Endodermal cell (in vitro differentiated cells): ENCODE measurements at places on chromosomes 6 and 20. TPM values are rescaled to one million over a fixed set of nuclear protein-coding genes. Genes with fewer than 3 reads are reported as not detected.

DNA sequence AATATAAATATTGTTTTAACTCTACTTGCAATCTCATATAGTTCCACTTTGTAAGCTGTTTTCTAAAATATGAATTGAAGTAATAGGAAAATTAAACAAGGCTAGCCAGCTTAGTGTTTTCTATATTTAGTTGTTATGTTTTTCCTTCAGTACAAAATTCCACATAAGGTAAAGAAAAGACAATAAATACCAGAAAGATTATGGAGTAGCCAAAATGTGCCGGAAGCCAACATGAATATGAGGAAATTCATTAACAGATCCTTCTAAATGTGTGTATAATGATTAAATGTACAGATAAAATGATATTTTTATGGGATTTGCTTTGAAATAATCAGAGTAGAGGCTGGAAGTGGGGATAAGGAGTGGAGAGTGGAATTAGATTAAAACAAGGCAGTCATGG lies 52.5 kb upstream of the COL21A1 start:
- no peak overlapping the region for H3K4me3 ChIP-seq
- no peaks in the 10 kb centered on the region for H3K36me3 ChIP-seq
- H3K27me3 ChIP-seq: no peaks in the 10 kb centered on the region
- no peak for DNase-seq
- H3K27ac ChIP-seq: no peak overlapping the region

- H3K27me3 ChIP-seq: no peaks in the 10 kb centered on the region
- no peak overlapping the region for H3K27ac ChIP-seq
- peaks cover 16% of the 10 kb centered on the region for H3K4me1 ChIP-seq
- DNase-seq: no peak
- H3K4me3 ChIP-seq: peak overlapping the region; percentile 87
Observed at GRCh38 chr6:10587656-10588406, 66.7 kb downstream of the GCNT2 start.

DNA sequence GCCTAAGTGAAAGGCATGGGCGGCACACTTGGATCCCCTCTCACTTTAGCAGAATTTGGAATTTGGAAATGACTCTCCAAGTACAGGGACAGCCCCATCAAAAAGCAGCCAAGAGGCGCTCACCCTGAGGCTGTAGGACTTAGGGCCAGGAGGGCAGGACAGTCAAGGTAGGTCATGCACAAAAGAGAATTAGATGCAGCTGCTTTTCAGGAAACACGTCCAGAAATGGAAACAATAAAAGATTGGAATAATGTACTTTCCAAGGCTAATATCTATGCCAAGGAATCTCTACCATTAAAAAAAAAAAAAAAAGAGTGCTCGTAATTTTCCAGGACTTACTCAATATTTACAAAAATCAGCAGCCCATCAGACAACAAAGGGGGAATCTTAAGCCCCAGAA lies 19.9 kb downstream of the PREP start:
- peaks cover 4% of the 10 kb centered on the region for H3K4me1 ChIP-seq
- no peak overlapping the region for H3K4me3 ChIP-seq
- DNase-seq: no peak
- H3K27me3 ChIP-seq: no peaks in the 10 kb centered on the region
- H3K36me3 ChIP-seq: peaks cover 16% of the 10 kb centered on the region

DNA sequence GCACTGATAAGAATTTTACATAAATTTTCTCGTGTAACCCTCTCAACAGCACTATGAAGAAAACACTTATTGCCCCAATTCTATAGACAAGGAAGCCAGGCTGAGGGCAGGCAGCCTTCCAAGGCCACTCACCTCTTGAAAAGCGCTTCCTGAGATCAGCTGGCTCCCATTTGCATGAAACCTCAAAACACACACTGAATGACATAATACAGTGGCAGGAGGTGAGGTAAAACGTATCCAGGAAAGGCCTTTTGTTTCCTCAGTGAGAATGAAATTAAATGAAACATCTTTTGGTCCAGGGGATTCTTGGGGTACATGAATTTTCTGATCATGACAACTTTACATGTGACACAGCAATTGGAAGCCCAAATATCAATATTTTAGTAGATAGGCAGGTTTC lies 112.5 kb downstream of the WDR27 start:
- no peaks in the 10 kb centered on the region for H3K4me1 ChIP-seq
- no peak overlapping the region for H3K27ac ChIP-seq
- H3K4me3 ChIP-seq: no peak overlapping the region
- peaks cover 15% of the 10 kb centered on the region for H3K36me3 ChIP-seq
- no peaks in the 10 kb centered on the region for H3K27me3 ChIP-seq
- no peak for DNase-seq

- no peaks in the 10 kb centered on the region for H3K27me3 ChIP-seq
- H3K4me1 ChIP-seq: no peaks in the 10 kb centered on the region
- no peak overlapping the region for H3K4me3 ChIP-seq
Observed at GRCh38 chr6:57432919-57433684, 115.7 kb downstream of the PRIM2 start.

GRCh38 chr6:36656441-36656840 lies 22.1 kb upstream of the CDKN1A start:
- H3K27me3 ChIP-seq: peaks cover 63% of the 10 kb centered on the region
- no peak for DNase-seq
- H3K36me3 ChIP-seq: no peaks in the 10 kb centered on the region

GRCh38 chr6:30782425-30783014 lies 38.2 kb upstream of the IER3 start:
- no peak overlapping the region for H3K4me3 ChIP-seq
- no peak overlapping the region for H3K27ac ChIP-seq
- no peaks in the 10 kb centered on the region for H3K27me3 ChIP-seq
- no peak for DNase-seq

GRCh38 chr6:34066218-34066571 lies 79.7 kb downstream of the GRM4 start:
- no peaks in the 10 kb centered on the region for H3K27me3 ChIP-seq
- H3K27ac ChIP-seq: no peak overlapping the region
- DNase-seq: no peak
- H3K4me1 ChIP-seq: no peaks in the 10 kb centered on the region
- no peaks in the 10 kb centered on the region for H3K36me3 ChIP-seq

DNA sequence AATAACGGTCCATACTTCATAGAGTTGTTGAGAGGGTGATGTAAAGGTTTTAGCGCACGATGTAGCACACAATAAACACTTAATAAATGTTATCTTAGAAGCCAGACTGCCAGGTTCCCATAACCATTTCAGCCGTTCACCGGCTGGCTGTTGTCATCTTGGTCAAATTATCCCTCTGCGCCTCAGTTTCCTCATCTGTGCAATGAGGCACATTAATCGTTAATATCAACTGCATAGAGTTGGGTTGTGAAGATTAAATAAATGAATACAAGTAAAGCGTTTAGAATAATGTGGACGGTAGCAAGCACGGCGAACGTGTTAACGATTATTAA lies 432 bp upstream of the PSMF1 start:
- H3K36me3 ChIP-seq: no peaks in the 10 kb centered on the region
- DNase-seq: no peak
- peaks cover 4% of the 10 kb centered on the region for H3K4me1 ChIP-seq
- peak overlapping the region; percentile 96 for H3K4me3 ChIP-seq
- no peaks in the 10 kb centered on the region for H3K27me3 ChIP-seq

DNA sequence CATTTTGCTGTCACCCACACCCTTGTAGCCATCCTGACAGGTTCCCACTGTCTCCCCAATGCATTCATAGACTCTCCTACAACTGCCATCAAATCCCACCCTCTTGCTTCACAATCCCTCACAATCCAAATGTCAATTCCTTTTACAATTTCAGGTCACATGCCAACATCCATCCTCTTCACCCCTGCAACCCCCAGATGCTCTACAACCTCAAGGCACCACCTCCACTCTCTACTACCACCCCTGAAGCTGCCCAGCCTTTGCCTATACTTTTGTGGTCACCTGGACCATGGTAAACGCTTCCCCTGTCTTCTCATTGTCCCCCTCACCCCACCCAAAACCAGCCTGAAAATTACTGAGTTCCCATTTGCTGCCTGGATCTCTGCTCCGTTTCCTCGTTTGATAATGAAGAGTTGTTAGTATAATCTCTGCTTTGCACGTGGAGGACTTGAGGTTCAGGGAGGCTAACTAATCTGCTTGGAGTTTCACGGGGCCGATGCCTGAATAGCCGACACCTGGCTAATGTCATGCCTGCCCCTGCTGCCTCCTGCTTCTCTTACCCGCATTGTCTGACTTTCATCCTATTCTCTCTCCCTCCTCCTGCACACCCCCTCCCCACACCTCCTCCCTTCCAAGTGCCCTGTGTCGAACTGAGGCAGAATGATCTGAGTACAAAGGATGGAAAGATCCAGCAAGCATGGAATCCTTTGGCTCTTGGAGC lies 82.4 kb upstream of the TOX2 start:
- H3K4me1 ChIP-seq: no peaks in the 10 kb centered on the region
- H3K27me3 ChIP-seq: no peaks in the 10 kb centered on the region
- H3K36me3 ChIP-seq: no peaks in the 10 kb centered on the region
- H3K27ac ChIP-seq: no peak overlapping the region
- no peak overlapping the region for H3K4me3 ChIP-seq

DNA sequence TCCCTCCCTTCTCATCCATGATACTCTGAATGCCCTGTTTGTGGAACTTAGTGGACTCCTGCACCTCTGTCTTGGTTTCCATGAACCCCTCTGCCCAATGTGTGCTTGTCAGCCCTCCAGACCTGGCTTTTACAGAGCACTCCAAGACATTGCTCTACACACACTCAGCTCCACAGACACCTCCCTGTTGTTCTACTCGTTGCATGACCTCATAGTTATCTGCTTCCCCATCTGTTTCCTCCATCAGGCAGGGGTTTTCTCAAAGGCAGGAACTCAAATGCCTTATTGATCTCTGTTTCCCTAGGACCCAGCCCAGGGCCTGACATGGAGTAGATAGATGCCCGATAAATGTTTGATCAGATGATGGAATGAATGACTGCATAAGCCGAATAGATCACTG lies 13.3 kb downstream of the PLCG1 start:
- DNase-seq: no peak
- no peaks in the 10 kb centered on the region for H3K27me3 ChIP-seq
- no peaks in the 10 kb centered on the region for H3K4me1 ChIP-seq
- H3K27ac ChIP-seq: no peak overlapping the region
- no peak overlapping the region for H3K4me3 ChIP-seq

DNA sequence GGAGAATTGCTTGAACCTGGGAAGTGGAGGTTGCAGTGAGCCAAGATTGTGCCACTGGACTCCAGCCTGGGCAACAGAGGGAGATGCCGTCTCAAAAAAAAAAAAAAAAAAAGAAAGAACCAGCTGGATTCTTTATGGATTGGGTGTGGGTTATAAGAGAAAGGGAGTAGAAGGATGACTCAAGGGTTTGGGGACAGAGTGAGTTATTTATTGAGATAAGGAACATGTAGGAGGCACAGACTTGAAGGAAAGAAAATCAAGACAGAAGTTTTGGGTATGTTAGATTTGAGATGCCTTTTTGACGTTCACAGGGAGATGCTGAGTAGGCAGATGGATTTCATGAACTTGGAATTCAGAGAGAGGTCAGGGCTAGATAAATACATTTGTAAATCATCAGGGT lies 47.6 kb downstream of the KIZ start:
- no peak for DNase-seq
- no peaks in the 10 kb centered on the region for H3K36me3 ChIP-seq
- no peak overlapping the region for H3K27ac ChIP-seq
- no peaks in the 10 kb centered on the region for H3K27me3 ChIP-seq
- no peak overlapping the region for H3K4me3 ChIP-seq
- H3K4me1 ChIP-seq: no peaks in the 10 kb centered on the region

- H3K27me3 ChIP-seq: no peaks in the 10 kb centered on the region
- H3K4me3 ChIP-seq: no peak overlapping the region
- peaks cover 24% of the 10 kb centered on the region for H3K4me1 ChIP-seq
- DNase-seq: peak; percentile 65
- H3K36me3 ChIP-seq: no peaks in the 10 kb centered on the region
- no peak overlapping the region for H3K27ac ChIP-seq
Observed at GRCh38 chr6:156866220-156867015, 89.2 kb downstream of the ARID1B start.

DNA sequence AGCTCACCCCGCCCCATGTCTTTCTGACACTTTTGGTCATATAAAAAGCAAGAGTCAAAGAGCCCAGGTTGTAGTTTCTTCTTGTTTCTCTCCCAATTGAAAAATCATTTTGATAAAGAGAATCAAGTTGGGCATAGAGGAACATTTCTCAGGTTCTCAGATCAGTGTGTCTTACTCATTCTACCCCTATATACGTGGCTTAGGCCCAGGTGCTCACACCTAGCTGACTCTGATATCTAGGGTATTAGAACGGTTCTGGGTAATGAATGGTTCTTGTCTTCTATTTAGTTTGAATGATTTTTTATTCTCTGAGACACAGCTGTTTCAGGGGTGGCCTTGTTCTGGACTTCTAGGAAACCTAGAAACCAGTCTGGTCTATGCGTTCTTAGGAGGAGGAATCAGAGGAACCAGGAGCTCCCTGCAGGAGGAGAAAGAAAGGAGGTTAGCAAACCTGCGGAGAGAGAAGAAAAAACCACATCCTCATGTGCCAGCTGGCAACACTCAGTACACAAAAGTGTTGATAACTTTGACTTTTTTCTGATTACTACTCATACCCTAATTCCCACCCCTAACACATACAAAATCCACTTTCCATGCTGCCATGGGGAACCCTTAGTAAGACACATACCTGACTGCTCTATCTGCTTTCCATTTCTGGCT lies 178.0 kb downstream of the CLIC5 start:
- no peak for DNase-seq
- no peak overlapping the region for H3K27ac ChIP-seq
- no peaks in the 10 kb centered on the region for H3K27me3 ChIP-seq
- no peaks in the 10 kb centered on the region for H3K4me1 ChIP-seq
- no peak overlapping the region for H3K4me3 ChIP-seq

GRCh38 chr6:15841937-15842726 lies 179.3 kb upstream of the DTNBP1 start:
- H3K4me1 ChIP-seq: no peaks in the 10 kb centered on the region
- no peak overlapping the region for H3K27ac ChIP-seq
- no peak for DNase-seq
- H3K36me3 ChIP-seq: no peaks in the 10 kb centered on the region
- no peaks in the 10 kb centered on the region for H3K27me3 ChIP-seq
- H3K4me3 ChIP-seq: no peak overlapping the region

GRCh38 chr6:123668063-123668462 lies 31.3 kb upstream of the TRDN start:
- no peak overlapping the region for H3K4me3 ChIP-seq
- DNase-seq: no peak
- H3K36me3 ChIP-seq: no peaks in the 10 kb centered on the region
- peaks cover 3% of the 10 kb centered on the region for H3K4me1 ChIP-seq
- H3K27me3 ChIP-seq: no peaks in the 10 kb centered on the region
- H3K27ac ChIP-seq: no peak overlapping the region

Gene CLIC5
- 0.11 TPM in 1 of 2 replicates, not detected in the other for total RNA-seq

Gene GPR6
- total RNA-seq: not detected in 3 replicates

Gene EYS
- total RNA-seq: 0.47 and 0.70 TPM in 2 replicates

Gene BFSP1
- 4.2 to 9.4 TPM (median 7.4 TPM) in 3 replicates for total RNA-seq

Gene KCNK15
- total RNA-seq: 0.22 to 0.96 TPM in 2 of 3 replicates, not detected in the other

Gene IDH3B
- total RNA-seq: 86.2 to 91.7 TPM (median 89.9 TPM) in 3 replicates

Gene HLA-DQA2
- total RNA-seq: not detected in 2 replicates
